ENCODE measurements at places on chromosomes 1 and 21.
A peak's percentile ranks its signal among the peaks of the same experiment; 100 is the strongest.

DNA sequence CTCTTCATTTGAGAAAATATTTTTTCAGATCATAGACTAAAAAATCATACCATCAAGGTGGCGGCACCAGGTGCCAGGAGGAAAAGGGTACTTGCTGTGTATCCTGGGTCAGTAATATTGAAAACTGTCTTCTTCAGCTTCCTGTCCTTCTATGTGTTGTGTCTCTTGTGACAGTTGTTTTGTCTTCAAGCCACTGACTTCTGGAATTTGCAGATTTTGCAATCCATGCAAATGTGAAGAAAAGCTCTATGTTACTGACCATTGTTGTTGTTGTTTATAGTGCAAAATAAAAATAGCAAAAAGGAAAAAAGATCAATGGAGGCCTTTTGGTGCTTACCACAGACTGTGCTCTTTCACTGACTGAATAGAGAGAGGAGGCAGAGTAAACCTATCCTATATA is 83.2 kb upstream of the RHOU start:
- no peak for DNase-seq

DNA sequence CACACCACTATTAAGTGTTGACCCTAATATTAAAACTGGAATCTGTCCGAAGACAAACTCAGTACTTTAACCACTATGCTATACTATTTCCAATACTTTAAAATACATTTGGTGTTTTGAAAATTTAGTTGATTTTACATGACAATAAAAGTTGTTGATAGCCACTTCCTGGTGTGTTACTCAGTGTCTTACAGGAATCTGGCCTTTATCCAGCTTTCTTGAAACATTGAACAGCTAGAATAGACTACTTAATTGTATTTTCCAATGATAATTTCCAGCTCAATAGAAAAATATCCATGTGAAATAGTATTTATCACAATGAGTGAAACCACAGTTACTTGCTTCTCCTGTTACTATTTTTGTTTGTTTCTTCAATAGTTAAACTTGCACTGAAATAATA is 369.6 kb upstream of the ADGRL4 start:
- DNase-seq: no peak

GRCh38 chr21:46066591-46067331 is 31.2 kb upstream of the COL6A2 start:
- no peak for DNase-seq

DNA sequence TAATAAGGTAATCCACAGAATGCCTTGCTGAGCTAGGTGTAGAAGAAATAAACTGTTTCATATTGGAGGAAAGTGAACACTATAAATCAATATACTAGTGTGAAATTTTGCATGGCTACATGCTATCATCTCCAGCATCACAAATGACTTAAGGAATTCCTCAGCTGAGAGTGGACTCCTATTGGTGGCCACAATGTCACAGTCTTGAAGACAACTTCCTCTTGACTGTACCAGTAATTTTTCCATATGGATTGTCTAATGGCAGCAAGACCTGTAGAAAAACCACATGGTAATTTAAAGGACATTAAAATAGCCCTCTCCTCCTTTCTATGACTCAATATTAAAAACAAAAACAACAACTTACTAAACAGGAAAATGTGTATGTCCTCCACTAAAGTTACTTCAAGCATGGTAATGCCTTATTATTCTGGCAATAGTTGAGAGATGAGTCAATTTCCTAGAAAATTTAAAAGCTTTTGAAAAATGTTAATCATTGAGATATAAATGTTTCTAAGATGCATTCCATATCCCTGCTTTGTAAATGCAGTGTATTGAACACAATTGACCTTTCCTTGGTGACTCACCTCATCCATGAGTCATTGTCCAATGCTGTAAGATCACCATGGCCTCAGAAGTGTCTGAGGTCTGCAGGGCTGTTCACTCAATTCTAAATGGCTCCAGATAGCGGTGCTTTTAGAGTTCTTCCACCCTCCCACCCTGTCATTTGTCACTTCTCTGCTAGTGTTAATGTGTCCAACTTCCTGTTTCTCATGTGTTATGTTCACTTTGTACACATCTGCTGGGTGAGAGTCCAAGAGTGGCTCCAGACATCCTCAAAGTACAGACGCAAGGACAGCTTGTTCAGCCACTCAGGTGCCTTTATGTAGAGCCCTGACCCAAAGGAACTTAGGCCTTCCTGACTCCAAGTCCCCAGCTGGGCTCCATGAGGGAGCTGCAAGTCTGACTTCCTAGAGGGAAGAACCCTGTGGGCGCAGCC is 32.8 kb upstream of the DNASE2B start:
- no peak for DNase-seq

- no peak for DNase-seq
These were observed 1.3 kb downstream of the FCGR2A start for GRCh38 chr1:161506336-161507223.

DNA sequence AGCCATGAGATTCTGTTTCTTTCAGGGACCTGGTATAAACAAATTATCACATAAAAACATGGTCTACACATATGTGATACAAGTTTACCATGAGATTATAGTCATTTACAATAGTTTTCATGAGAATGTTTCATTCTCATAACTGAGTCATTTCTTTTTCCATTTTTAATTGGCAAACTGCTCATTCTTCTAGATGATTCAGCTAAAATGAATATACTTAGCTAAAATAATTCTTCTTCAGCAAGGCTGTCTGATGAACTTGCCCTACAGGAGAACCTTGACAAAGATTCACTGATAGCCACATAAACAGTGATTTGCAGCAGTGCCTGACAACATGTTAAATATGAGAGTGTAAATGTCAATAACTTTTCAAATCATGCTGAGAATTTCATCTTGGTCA is 253.2 kb downstream of the FMN2 start:
- DNase-seq: no peak

DNA sequence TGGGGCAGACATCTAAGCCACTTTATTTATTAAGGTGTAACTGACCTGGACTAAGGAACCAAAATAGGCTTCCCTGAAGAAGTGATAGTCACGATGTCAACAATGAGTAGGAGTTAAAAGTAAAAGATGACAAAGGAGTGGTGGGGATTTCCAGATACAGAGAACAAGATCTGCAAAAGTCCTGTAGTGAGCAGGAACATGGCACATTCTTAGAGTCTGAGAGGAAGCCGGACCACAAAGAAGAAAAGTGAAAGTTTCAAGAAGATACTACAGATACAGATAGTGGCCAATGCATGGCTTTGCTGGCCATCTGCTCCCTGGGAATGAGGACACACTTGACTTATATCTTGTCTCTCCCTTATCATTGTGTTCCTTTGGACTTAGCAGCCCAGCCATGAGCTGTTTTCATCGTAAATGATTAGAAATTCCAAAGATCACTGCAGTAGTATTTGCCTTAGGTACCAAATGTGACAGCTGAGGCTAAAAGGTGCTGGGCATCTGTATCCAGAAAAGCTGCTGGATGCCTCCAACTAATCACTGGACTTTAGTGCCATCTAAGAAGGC is 302.4 kb upstream of the NR5A2 start:
- no peak for DNase-seq

- no peak for DNase-seq
These were observed 94.5 kb downstream of the EVI5 start for GRCh38 chr1:92690212-92690906.

DNA sequence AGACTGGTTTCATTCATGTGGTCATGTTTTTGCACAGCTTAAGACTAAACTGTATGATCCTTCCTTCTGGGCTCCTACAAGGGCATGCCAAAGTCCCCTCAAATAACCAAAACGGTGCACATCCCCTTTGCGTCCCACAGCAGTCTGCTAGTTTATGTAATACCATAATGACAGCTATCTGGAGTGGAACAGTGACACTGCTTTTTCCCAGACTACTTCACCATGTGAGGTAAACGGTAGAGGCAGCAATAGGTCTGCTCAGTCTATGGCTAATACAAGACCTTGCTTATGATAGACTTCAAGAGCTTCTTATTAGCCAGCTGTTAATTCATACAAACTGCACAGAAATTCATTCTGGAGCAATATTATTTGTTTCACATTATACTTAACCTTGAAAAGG is 395.5 kb downstream of the SMYD3 start:
- no peak for DNase-seq

DNA sequence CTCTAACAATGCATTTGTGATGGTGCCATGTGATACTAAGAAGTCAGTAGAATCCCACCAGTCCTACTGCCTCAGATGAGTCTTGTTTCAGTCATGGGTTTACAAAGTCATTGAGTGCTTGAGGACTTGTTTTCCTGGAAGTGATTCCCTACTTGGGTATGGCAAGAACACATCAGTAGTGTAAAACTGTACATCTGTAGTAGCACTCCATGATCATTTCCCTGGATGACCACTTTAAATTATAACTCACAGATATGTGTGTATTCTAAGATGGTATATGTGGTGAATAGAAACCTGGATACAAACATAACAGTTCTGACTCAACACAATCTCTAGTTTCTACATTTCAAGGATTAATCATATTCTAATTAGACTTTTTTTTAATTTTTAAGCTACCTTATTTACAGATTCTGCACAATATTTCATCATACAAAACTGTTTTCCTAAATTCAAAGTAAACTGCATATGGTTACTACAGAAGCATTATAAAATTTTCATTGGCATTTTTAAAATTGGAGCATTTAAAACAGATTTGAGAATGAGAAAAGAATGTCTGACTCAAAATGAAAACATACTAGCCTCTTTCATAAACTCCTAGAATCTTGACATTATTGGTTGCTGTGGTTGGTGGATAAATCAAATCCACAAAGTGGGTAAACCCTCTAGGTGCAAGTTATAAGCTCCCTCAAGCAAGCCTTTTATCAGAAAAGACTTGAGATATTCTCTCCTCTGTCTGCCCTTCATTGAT is 6.8 kb upstream of the PSMG1 start:
- no peak for DNase-seq

- DNase-seq: no peak
These were observed 163.2 kb upstream of the HMCN1 start for GRCh38 chr1:185570962-185571361.

GRCh38 chr21:42298657-42299056 is 16.6 kb downstream of the TFF3 start:
- no peak for DNase-seq

DNA sequence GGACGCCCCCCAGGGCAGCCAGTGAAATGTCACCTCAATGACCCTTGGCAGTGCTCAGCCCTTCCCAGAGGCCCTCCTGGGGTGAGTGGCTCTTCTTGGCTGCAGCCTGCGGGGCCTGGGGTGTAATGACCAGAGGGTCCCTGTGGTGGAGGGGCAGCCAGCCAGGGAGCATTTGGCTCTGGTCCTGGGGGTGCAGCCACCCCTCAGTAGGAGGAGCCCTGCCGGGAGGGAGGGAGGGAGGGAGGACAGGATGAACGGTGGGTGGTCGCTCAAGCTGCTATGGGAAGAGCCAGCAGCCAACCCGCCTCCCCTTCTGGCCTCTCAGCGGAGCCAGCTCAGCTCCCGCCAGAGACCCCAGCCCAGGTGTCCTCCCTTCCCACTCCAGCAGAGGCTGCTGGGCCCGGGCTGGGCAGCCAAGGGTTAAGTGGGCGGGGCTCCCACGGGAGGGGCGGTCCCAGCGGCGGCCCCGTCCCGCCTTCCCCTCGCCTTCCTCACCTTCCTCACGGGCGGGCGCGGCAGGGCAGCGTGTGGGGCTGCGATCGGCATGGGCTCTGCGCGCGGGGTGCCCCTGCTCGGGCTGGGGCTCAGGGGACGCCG is 9.0 kb upstream of the PLCH2 start:
- peak; percentile 26 for DNase-seq

- DNase-seq: no peak
These were observed 124.0 kb upstream of the NCAM2 start for GRCh38 chr21:20874202-20874601.

DNA sequence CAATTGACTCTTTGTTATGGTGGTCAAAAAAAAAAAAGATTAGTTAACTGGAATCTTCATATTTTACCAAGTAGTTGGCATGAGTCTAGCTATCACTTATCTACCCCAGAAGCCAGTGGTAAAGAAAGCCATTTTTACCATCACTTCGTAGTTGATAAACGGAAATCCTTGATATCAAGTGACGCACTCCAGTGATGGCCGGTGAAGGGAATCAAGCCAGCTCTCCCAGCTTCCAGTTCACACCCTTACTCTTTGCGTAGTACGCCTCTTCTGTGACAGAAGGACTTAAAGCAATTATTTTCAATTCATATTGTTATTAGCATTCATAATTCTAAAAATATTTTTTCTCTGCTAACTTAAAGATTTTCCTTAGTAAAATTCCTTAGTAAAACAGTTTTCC is 447.9 kb downstream of the GPATCH2 start:
- DNase-seq: no peak

DNA sequence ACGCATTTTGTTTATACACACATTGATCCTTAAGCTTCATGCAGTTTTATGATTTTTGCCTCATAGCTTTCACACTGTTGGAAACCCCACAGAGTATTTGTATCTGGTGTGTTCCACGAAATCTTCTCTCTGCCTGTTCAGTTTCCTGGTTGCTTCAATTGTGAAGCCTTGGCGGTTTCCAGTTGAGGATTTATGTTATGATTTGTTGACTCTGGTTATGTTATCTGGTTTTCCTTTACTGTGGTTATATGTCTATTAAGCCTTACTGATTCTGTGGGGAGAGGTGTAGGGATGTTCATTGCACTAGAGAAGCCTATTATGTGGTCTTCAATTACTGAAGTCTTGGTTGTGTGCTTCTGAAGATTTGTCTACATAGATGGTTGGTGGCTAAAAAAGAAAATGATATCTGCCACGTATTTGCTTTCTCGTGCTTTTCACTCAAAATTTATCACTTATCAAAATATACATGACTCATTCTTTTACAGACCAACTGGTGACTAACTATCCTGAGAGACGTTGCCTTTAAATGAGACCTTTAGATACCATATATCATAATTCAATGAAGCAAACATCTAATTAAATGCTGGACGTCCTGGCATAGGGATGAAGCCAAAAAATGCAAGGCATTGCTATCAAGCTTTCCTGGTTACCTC is 488.0 kb upstream of the B3GALT2 start:
- no peak for DNase-seq

- DNase-seq: no peak
These were observed 104.4 kb upstream of the VANGL1 start for GRCh38 chr1:115537415-115537814.

DNA sequence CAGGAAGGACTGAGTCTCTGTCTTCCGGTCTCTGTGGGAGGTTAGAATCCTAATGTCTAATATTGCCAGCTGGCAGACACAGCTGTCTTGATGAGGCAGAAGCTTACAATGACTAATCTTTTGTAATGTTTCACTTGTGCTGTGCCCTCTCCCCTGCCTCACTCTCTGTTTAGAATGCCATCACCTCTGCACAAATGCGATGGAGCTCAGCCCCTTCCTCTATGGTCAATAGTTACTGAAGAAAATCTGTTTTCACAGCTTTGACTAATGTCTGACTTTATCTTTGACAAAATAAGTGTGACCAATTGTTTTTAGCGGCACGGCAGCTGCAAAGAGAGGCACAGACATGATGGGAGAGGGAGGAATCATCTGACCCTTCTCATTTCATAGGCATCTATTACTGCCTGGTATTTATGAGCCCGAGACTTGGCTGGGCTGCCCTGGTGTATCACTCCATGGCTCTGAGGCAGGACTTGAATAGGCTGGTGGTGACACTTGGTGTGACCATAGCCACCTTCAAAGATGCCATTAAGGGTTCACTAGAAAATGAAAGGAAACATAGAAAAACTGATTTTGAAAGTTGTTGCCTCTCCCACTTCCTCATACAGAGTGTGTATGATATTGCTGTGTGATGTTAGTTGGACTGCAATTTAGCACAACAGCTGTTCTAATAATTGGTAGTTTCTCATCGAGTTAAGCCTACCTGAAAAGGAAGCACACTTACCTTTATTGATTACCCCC is 163.2 kb upstream of the NBPF11 start:
- DNase-seq: no peak
